ENCODE measurements at places on chromosomes 2 and 18. TPM values are rescaled to one million over a fixed set of nuclear protein-coding genes. Genes with fewer than 3 reads are reported as not detected.

The CCDC85A gene
- total RNA-seq, result 0.73 TPM

The STEAP3 gene
- total RNA-seq, result 90.5 TPM

The NEB gene
- 0.20 TPM for total RNA-seq

The APCDD1 gene
- 0.73 TPM for total RNA-seq

The TIGD1 gene
- total RNA-seq, result 5.9 TPM

The IL37 gene
- total RNA-seq, result not detected

The TXNDC9 gene
- 68.3 TPM for total RNA-seq

The ATP6V1C2 gene
- under 0.01 TPM for total RNA-seq

The OTX1 gene
- 0.20 TPM for total RNA-seq

The NEU2 gene
- not detected for total RNA-seq

The METTL4 gene
- total RNA-seq, result 7.7 TPM

The SIX2 gene
- total RNA-seq, result 11.4 TPM

The CAVIN2 gene
- total RNA-seq, result 20.6 TPM

The SERPINB7 gene
- not detected for total RNA-seq

The MGAT4A gene
- total RNA-seq, result not detected
